Nucleus accumbens (tissue), 56 donors: ENCODE measurements at places on chromosomes 13 and 19.

DNA sequence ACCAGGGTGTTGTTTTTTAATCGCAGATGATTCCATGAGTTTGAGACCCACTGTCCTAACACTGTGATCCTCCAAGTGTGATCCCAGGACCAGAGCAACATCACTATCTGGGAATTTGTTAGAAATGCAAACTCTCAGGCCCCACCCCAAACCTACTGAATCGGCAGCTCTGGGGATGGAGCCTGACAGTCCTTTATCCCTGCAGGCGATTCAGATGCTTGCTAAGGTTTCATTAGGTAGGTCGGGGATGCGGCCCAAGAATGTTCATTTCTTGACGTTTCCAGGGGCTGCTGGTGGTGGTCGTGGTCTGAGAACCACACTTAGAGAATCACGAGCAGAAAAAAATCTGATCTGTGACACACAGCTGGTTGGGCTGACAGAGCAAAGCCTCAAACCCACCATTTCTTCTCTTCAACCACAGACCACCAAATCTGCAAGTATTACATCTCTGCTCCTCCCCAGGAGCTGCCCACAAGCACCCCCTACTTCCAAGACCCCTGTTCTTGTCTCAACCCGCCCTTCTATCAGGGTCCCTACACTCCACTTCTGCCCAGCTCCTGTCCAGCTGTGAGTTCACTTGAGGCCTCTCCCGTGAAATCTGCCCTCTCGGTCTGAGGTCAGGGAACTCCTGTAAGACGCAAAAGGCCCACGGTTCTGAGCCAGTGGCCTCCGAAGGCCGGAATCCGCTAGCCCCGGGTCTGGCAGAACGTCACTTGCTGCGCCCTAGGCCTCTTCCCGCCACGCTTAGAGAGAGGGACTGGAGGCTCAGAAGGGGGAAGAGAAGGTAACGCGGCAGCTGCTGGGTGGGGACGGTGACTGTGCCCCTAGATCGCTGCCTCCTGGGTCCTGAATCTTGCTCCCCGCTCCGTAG lies 1.1 kb upstream of the FARP1 start:
- DNase-seq: no peak

- DNase-seq: no peak
Observed at GRCh38 chr19:8075158-8076074, 22.9 kb downstream of the CCL25 start.

GRCh38 chr13:45108716-45109101 lies 11.6 kb upstream of the GTF2F2 start:
- DNase-seq: no peak

GRCh38 chr19:38922482-38922881 lies 8.1 kb downstream of the SARS2 start:
- no peak for DNase-seq
